ENCODE measurements at places on chromosomes 1 and 21.

- DNase-seq = no peak
Observed at GRCh38 chr21:43819511-43820405, 30.4 kb downstream of the RRP1 start.

- no peak for DNase-seq
Observed at GRCh38 chr21:15620892-15621291, 108.9 kb upstream of the USP25 start.

GRCh38 chr21:45630066-45630694 lies 13.3 kb upstream of the PCBP3 start:
- no peak for DNase-seq

DNA sequence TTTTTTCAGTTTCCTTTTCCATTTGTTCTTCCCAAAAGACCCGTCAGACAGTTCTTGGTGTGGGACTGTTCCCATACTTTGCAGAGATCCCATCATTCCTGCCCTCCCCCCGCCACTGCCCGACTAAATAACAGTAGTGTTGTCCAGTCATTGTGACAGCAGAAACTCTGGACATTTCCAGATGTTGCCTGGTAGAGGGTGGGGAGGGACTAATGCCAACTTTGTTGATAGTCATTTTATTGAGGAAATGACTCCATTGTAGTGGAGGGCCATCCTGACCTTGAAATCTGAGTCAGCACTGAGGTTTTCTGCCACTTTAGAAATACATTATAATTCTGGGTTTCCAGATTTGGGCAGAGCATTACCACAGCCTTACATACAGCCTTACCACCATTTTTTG lies 85.4 kb downstream of the CEP350 start:
- DNase-seq = no peak

DNA sequence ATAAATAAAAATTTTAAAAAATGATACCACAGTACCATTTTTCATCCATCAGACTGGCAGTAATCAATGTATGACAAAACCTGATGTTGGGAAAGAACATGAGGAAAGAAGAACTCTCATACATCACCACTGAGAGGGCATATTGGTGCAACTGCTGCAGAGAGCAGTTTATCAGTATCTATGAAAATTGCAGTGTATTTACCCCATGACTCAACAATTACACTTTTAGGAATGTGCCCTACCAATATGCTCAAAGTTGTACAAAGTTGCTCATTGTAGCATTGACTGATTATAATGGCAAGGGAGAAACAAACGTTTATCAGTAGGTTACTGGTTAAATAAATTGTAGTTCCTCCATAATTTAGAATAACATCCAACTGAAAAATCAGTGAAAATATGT lies 36.7 kb downstream of the CATSPERE start:
- DNase-seq = no peak

DNA sequence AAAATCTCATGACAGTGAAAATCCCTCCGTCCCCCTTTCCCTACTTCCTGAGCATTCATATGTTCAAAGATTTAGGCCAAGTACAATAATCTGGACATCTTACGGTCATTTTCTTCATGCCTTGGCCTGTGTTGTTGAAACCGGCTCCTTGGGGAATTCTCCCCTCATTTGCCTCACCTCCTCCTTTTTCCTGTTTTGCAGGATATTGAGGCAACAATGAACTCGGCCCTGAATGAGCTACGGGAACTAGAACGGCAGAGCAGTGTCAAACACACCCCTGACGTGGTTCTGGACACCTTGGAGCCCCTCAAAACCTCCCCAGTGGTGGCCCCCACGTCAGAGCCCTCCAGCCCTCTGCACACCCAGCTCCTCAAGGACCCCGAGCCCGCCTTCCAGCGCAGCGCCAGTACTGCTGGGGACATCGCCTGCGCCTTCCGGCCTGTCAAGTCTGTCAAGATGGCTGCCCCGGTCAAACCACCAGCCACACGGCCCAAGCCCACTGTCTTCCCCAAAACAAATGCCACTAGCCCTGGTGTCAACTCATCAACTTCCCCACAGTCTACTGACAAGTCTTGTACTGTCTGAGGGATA lies 9.3 kb upstream of the IKBKE start:
- no peak for DNase-seq

DNA sequence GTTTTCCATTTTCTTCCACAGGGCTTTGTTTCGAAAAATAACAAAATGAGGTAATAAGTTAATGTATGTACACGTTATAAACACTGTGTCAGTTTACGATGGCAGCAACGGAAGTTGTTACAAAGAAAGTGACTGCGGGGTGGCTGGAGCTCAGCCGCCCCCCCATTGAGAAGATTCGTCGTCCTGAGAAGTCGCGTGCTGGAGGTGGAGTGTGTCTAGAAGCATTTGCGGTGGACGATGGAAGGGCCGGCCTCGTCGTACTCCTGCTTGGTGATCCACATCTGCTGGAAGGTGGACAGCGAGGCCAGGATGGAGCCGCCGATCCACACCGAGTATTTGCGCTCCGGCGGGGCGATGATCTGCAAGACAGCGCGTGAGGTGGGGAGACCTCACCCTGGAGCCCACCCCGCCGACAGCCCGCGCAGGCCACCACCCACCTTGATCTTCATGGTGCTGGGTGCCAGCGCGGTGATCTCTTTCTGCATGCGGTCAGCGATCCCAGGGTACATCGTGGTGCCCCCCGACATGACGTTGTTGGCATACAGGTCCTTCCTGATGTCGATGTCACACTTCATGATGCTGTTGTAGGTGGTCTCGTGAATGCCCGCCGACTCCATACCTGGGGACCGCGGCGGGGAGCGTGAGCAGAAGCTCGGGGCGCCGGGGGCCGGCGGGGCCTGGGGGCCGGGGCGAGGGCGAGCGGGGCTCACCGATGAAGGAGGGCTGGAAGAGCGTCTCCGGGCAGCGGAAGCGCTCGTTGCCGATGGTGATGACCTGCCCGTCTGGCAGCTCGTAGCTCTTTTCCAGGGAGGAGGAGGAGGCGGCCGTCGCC lies 2.4 kb downstream of the ACTA1 start:
- DNase-seq = no peak

DNA sequence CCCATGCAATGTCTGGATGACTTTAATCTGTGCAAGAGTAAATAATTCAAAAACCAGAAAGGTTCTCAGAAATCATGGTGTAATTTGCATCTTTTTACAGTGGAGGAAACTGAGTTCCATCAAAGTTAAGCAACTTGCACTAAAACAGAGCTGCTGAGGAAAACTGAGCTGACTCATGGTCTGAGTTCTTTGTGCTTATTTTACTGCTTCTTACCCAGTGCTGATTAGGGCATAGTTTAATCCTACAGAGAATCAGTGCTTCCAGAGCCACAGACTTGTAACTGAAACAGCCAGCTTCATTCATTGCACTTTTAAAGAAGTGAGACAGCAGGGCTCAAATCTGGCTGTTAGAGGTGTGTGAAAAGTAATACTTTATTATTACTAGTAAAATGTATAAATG lies 10.9 kb upstream of the RWDD3 start:
- DNase-seq = no peak

DNA sequence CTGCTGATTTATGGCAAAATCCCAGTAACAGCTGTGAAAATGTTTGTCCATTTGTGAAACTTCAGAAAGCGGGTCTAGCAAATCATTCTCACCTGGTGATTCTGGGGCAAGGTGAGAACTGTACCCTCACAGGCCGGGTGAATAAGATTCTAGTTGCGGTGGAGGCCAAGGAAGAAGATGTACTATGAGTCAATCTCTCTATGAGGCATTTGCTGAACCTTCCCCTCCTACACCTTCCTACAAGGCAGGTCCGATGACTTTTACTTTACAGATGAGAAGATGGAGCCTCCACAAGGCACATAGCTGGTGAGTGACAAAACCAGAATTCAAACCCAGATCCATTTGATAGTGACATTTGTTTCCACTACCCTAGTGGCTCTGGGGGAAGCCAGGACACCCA lies 72.7 kb downstream of the BACH1 start:
- DNase-seq = no peak

DNA sequence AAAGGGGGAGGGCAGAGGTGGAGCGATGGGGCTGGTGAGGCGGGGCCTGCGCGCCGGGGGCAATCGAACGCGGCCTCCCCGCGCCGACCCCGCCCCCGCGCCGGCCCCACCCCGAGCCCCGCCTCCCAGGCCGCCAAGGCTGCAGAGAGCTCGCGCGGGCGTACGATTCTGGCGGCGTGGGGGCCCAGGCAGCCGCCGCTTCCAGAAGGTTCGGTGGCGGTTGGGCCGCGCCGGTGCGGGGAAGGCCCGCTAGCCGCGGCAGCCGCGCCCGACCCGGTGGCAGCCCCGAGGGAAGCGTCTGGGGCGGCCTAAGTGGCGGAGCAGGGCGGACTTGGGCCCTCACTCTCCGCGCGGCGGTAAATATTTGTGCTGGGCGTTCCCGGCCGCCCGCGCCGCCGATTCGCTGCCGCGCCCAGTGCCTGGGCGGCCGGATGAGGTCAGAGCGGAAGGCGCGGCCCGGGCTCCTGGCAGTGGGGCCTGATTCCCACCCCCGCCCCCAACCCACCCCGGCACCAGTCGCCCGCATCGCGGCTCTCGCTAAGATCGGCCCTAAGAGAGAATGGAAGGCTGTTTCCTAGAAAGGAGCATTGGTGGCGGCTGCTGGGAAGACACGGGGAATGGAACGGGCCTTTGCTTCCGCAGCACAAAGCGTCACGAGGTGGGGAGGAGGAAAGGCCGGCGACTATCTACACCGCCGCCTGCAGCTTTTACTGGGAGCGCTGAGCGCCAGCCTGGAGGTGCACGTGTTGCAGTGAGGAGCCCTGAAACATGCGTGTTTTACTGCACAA lies at the start of gene ACOT7:
Gene ACOT7, minus strand, starts transcription at position 368 of the 788 bp plus-strand sequence. CDS start 368 bp downstream, outside the sequence.
- peak; percentile 88 for DNase-seq

GRCh38 chr1:45678489-45678888 lies 7.8 kb downstream of the GPBP1L1 start:
- DNase-seq = no peak

- peak; percentile 15 for DNase-seq
Observed at GRCh38 chr1:31064718-31065309, 703 bp downstream of the PUM1 start.

DNA sequence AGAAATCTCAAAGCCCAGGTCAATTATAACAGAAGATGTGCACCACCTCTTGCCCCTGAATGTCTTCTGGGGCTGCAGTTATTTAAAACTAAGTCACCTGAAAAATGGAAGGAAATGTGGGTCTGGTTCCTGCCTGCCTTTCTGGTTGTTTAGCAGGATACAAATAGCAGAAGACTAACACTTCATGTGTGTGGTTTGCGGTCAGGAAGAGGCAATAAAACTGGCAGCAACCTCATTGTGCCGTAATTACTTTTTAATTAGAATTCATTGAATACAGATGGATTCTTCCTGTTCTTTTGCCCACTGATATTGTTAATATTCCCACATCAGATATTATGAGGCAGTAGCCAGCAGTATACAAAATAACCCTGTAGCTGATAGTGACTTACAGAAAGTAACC lies 345.7 kb downstream of the ZNF326 start:
- no peak for DNase-seq

GRCh38 chr1:41423511-41424191 lies 60.8 kb downstream of the EDN2 start:
- no peak for DNase-seq

GRCh38 chr1:225468270-225469020 lies 40.6 kb upstream of the LBR start:
- no peak for DNase-seq

- no peak for DNase-seq
Observed at GRCh38 chr1:184296466-184297243, 90.2 kb upstream of the C1orf21 start.

GRCh38 chr1:82090104-82090503 lies 289.4 kb downstream of the ADGRL2 start:
- no peak for DNase-seq

- DNase-seq = no peak
Observed at GRCh38 chr1:206925106-206925736, 3.5 kb upstream of the FCMR start.

Measured in stimulated activated CD4-positive, alpha-beta T cell treated with anti-CD3 and anti-CD28 coated beads, Interleukin-12 subunit alpha, Interleukin-12 subunit beta, amount 100 ng/mL, for 24 hours (primary cell).